ENCODE measurements at places on chromosomes 4 and X.
A peak's percentile ranks its signal among the peaks of the same experiment; 100 is the strongest.

GRCh38 chrX:27995611-27996010 is 14.4 kb upstream of the DCAF8L1 start:
- DNase-seq: no peak

- DNase-seq: no peak
Observed at GRCh38 chr4:152784490-152785350, 5.0 kb downstream of the ARFIP1 start.

- DNase-seq: peak; percentile 70
Observed at GRCh38 chr4:86935853-86936733, 1.3 kb downstream of the AFF1 start.

DNA sequence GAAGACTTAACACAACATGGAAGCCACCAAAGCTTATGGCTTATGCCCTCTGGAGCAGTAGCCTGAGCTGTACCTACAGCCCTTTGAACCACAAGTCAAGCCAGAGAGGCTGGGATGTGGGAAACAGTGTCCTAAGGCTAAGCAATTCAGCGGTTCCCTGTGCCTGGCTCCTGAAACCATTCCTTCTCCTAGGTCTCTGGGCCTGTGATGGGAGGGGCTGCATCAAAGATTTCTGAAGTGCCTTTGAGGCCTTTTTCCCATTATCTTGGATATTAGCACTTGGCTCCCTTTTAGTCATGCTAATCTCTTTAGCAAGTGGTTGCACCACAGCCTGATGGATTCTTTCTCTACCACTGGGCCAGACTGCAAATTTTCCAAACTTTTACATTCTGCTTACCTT is 140.5 kb upstream of the NUDT10 start:
- no peak for DNase-seq

- DNase-seq: no peak
Observed at GRCh38 chr4:75779105-75779757, 54.9 kb downstream of the USO1 start.

DNA sequence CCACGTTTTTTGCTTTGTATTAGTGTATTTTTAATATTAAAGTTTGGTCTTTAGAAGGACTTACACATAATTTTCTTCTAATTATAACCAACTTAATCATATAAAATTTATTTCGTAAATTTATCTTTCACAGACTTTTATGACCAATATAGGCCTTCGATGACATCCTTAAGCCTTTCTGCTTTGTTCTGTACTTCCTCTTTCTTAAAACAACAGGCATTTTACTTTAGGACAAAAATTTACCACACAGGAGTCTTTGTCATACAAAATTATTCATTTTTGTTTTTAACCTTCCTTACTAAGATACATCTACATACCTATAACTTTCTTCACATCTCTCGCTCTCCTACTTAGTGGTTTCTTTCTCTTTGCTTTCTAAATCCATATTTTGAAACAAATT is 56.3 kb downstream of the RGS12 start:
- no peak for DNase-seq

DNA sequence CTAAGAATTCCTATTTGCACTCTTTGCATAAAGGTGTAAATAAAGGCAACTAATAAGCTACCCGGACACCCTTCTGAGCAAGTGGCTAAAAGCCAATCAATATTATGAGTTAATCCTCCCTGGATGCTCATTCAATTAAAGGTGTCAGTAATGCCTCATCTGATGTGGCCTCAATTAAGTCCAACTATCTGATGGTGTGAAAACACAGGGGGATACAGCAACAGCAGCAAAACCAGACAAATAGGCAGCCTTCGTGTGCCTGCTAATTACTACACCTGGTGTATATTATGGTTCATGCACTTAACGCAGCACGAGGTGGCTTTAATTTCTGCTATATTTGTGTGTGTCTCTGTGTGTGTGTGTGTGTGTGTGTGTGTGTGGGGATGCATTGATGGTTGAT is 244.4 kb downstream of the DCLK2 start:
- DNase-seq: no peak

DNA sequence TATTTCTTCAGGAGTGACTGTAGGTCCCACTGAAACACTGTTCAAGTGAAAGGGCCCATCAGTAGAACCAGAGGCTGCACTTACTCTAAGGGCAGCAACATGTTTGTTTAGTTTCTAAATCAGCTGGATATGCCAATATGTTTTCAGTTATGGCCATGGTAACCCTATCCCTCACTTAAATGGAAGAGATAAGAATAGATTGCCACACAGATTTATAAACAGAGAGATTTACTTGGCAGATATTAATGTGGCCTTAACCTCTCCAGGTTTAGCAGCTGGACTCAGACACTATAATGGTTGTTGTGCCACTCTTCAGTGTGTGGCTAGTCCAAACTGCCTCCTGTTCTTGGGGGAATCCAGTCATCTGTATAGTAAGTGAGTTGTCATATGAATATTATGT is 354.1 kb downstream of the TEX13C start:
- DNase-seq: no peak

- no peak for DNase-seq
Observed at GRCh38 chrX:107485013-107485412, 35.6 kb downstream of the FRMPD3 start.

DNA sequence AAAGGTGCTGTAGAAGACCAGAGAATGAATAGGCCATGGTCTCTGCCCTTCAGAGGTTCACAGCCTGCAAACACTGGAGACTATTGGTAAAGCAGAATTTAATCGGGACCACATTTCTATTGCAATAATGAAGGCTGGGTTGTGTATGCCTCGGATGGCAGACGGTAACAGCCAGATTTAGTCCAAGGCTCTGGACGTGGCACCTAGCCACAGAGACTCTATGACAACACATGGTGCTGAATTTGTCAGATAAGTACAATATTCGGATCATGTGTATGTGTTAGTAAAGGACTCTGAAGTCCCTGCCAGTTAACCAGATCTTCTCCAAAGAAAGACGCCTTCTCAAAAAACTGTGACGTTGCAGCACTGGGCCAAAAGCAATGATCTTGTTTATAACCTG is 129.0 kb downstream of the DCTD start:
- no peak for DNase-seq

DNA sequence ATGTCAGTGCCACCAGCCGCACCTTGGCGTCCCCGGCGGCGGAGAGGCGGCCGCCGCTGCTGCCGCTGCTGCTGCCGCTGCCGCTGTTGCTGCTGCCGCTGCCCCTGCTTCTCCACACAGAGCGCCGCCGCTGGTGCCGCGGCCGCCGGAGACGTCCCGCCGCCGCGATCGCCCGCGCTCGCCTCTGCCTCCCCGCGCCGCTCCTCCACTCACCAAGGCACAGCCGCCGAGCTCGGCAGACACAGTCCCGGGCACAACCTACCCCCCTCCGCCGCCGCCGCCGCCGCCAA is at the start of gene PPP3CA:
TSS of gene PPP3CA (minus strand) at position 260 of the 290 bp plus-strand sequence.
- no peak for DNase-seq

GRCh38 chrX:121579016-121579760 is 531.8 kb downstream of the GLUD2 start:
- peak; percentile 2 for DNase-seq

- DNase-seq: no peak
Observed at GRCh38 chr4:175562111-175562510, 250.0 kb downstream of the GPM6A start.

DNA sequence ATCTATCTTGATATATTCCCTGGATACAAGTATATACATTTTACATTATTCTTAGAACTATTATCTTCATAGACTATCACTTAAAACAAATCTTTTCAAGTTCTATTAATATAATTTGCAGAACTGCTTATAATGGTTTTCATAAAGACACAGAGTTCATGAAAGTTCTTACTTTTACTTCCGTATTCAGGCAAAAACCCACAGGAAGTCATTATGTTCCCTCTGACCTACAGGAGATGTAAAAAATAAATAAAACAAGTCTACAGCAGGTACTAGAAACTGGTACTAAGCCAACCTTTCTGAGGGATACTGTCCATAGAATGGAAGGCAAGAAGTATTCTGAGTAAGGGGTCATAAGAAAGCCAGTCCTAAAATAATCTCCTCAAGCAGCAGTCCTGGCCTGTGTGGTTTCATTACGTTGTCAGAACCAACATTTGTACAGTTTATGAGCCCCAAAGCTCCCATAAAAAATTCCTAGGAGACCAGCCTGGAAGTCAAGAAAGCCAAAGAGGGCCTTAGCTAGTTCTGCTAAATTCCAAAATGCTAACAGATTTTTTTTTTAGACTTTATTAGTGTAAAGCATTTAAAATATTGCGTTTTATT is 68.6 kb downstream of the CAMK2D start:
- peak; percentile 34 for DNase-seq

DNA sequence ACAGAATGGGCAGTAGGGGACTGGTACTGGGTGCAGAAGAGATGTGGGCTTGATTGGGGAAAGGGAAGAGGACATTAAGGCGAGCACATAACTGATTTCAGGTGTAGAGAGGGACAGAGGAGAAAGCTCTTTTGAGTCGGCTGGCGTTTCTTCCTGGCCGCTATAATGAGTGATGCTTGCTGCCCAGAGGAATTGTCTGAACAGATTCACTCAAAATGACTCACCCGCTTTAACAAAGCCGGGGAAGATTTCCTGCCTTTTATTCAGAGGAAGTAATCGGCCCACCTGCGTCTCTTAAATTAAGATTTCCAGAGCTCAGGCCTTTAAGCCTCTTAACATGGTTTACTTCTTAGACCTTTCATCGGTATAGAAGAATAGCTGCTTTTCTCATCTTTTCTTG is 102.1 kb upstream of the AP1S2 start:
- no peak for DNase-seq

DNA sequence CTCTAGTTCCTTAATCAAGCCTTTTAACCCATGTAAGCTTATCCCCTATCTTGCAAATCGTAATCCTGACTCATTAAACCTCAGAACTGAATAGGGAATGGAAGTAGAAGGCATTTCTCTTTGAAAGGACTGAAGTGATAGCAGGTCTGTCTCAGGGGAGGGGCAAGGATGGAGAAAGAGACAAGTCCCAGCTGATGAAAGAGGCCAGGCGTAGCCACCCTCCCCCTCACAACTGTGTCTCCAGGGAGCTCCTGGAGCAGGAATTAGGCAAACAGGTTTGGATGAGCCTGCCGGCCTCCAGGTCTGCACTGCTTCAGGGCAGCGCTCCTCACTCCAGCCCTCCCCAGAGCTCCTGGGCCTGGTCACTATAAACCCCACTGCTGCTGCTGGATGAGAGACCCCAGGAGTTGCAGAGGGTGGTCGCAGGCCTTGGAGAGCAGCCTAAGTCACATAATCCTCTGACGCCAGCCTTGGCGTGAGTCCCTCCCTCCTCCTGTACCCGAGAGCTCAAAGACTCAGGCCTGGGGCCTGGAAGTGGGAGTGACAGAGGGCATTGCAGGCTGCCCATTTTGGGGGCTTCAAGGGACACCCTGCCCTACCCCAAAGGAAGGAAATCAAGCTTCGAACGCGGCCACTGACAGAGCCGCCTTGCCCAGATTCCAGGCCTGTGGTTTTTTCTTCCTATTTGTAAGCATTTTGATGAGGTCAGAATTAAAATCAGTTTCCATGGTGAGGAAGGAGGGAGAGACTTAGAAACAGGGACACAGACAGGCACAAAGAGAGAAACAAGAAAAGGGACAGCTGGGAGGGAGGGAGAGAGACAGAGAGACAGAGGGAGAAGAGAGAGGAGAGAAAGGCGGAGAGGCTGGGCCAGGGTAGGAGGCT is 21.2 kb upstream of the MSX1 start:
- no peak for DNase-seq

DNA sequence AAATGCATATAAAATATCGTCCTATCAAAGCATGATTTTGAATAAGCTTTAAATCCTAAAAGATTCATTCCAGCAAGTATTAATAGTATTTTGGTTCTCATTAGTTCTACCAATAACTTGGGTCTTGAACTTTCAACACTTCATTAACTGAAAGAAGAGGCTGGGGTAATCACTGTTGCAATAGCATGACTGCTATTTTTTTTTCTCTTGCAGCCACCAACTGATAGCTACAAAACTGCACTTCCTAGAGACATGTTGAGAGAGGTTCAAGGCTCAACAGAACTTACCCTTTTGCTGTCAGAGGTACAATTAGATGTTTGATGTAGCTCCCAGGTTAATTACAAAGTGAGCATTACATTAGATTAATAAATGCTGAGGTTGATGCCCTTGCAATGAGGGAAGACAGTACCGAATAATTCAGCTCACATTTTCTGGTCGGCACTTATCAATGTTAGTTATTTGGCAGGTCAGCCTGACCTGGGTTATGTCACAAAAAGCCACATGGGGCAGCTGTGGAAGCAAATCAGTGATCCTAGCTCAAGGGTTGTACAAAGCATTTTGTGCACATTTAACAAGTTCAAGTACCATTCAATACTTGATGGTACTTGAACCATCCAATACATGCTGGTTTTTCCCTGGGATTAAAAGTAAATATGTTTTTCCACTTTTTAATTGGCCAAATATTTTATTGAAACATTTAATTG is 29.9 kb upstream of the TET2 start:
- DNase-seq: no peak

GRCh38 chrX:96763608-96764007 is 79.0 kb downstream of the DIAPH2 start:
- no peak for DNase-seq

DNA sequence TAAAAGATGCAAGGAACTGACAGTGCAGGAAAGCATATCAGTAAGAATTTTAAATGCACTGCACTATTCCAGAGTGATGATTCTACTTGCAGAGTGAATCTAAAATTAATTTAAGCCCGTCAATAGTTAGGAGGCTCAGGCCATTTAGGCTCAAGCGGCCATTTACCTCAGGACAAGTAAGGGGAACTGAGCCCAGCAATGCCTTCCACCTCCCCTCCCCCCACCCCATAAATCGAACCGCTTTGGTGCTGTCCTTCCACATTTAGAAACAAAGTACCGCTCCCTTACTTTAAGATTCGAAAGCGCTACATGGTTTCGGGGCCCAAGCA is 665 bp downstream of the RBM41 start:
- DNase-seq: no peak

- no peak for DNase-seq
Observed at GRCh38 chr4:164952551-164952950, 24.9 kb downstream of the TRIM61 start.

GRCh38 chrX:105694839-105695238 is 127.5 kb upstream of the NRK start:
- no peak for DNase-seq

GRCh38 chr4:66567551-66567950 is 897.3 kb upstream of the EPHA5 start:
- DNase-seq: no peak

DNA sequence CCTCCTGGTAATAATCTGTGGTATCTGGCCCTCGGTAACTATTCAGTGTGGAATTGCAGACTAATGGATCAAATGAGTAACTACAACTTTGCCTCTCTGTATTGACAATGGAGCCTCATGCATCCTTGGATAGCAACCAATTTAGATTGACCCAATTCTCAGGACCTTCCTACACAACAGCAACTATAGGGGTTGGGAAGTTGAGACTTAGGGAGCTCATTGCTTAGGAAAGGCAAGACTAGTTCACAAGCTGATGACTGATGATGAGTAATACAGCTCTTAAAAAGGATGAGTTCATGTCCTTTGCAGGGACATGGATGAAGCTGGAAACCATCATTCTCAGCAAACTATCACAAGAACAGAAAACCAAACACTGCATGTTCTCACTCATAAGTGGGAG is 47.5 kb upstream of the KLHL13 start:
- no peak for DNase-seq

- no peak for DNase-seq
Observed at GRCh38 chr4:95124906-95125504, 367.2 kb downstream of the BMPR1B start.

GRCh38 chr4:60890743-60891142 is 309.4 kb upstream of the ADGRL3 start:
- DNase-seq: no peak

All from CD4-positive, alpha-beta T cell treated with Interleukin-1 beta for 1 hour (primary cell).